ENCODE measurements at places on chromosomes 1 and 21. TPM values are rescaled to one million over a fixed set of nuclear protein-coding genes. Genes with fewer than 3 reads are reported as not detected.

Gene TTC39A
- polyA plus RNA-seq: not detected

Gene PLCH2
- polyA plus RNA-seq: not detected

Gene FMO1
- polyA plus RNA-seq: not detected

Gene OR2T2
- not detected for polyA plus RNA-seq

Gene SELL
- polyA plus RNA-seq: not detected

Gene OR6N1
- polyA plus RNA-seq: not detected

Gene PCP4
- not detected for polyA plus RNA-seq

Gene OR10Z1
- not detected for polyA plus RNA-seq

Gene TTLL10
- not detected for polyA plus RNA-seq

Gene LCE2B
- polyA plus RNA-seq: not detected

Gene CDCP2
- polyA plus RNA-seq: not detected

DNA sequence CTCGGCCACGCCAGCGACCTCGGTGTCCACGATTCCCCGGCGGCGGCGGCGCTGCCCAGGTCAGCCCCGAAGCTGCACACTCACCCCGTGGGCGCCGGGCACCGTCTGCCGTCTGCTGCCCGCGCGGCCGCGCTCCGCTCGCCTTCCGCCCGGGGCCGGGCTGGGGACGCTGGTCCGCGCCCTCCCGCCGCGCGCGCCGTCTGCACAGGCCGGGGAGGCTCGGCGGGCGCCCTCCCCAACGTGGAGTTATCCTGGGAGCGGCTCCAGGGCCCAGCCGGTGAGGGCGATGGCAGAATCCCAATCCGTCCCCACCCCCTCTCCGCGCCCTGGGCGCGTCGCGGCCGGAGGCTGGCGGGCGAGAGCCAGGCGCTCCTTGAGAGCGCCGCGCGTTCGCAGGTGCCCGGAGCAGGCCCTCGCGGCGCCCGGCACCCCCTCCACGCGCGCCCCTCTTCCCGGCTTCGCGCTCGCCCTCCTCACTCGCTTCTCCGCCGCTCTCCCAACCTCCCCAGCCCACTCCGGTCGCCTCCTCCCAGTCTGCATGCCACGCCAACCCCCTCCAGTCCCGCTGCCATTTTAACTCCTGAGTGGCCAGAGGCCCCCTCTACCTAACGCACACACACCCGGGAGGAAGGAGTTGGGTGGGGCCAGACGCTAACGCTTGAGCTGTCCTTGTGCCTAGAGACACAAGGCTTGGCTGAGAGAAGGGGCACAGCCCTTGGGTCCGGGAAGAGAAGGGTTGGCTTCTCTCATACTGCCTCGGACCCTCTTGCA lies at the start of gene LRRN2:
TSS of gene LRRN2 (minus strand) at position 503 of the 771 bp plus-strand sequence. CDS start 65,746 bp downstream, outside the sequence.
- peak; percentile 36 for DNase-seq

GRCh38 chr1:9881838-9882249 lies 28.2 kb downstream of the CTNNBIP1 start:
- DNase-seq: peak; percentile 76

- no peak for DNase-seq
Observed at GRCh38 chr1:242784807-242785206, 260.3 kb upstream of the PLD5 start.

- DNase-seq: no peak
Observed at GRCh38 chr1:202964791-202965410, 2.2 kb downstream of the CYB5R1 start.

DNA sequence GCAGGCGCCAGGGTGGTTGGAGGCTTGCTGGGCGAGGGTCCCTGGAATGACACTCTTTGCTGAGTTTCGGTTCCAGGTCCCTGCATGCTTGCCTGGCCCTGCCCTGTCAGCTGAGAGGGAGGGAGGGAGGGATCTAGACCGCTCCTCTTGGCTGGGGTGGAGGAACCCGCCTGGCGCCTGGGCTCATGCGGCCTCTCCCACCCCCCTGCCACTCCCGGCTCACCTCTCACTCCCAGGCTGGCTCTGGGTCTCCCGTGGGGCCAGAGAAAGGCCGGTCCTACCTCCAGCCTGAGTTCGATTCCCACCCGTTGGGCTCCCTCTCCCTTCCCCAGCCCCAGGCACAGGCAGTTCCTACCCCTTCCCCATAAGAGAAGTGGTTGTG lies 19.0 kb upstream of the IFNLR1 start:
- no peak for DNase-seq

- no peak for DNase-seq
Observed at GRCh38 chr1:226825037-226825745, 45.2 kb upstream of the PSEN2 start.

GRCh38 chr1:163410073-163410999 lies 88.6 kb downstream of the NUF2 start:
- DNase-seq: peak; percentile 51

DNA sequence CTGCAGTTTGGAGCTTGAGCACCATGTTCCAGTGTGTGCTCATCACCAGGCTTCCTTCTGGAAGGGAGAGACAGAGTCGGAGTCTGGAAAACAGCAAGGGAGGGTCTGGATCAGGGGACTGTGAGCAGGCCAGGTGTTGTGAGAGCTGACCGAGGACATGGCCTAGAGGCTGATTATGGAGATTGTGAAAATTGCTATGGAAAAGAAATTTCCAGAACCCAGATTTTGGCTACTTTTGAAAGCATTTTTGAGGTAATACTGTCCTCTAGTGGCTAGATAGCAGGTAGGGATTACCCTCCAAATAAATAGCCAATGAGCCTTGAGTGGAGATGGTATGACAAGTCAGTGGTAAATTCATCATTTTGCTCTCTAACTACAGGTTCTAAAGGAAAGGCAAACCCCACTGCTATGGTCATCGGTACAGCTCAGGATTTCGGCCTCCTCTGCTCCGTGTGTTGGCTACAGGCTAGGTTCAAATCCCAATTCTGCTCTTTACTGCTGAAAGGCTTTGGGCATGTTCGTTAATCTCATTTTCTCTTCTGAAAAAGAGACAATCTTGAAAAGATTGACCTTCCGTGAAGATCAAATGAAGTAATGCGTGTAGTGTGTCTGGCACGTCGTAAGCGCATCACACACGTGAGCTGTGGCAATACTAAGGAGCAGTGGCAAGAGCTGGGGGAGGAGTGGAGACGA lies 1.0 kb upstream of the HAO2 start:
- peak; percentile 80 for DNase-seq

GRCh38 chr1:76627901-76628300 lies 239.4 kb upstream of the ST6GALNAC5 start:
- peak; percentile 24 for DNase-seq

DNA sequence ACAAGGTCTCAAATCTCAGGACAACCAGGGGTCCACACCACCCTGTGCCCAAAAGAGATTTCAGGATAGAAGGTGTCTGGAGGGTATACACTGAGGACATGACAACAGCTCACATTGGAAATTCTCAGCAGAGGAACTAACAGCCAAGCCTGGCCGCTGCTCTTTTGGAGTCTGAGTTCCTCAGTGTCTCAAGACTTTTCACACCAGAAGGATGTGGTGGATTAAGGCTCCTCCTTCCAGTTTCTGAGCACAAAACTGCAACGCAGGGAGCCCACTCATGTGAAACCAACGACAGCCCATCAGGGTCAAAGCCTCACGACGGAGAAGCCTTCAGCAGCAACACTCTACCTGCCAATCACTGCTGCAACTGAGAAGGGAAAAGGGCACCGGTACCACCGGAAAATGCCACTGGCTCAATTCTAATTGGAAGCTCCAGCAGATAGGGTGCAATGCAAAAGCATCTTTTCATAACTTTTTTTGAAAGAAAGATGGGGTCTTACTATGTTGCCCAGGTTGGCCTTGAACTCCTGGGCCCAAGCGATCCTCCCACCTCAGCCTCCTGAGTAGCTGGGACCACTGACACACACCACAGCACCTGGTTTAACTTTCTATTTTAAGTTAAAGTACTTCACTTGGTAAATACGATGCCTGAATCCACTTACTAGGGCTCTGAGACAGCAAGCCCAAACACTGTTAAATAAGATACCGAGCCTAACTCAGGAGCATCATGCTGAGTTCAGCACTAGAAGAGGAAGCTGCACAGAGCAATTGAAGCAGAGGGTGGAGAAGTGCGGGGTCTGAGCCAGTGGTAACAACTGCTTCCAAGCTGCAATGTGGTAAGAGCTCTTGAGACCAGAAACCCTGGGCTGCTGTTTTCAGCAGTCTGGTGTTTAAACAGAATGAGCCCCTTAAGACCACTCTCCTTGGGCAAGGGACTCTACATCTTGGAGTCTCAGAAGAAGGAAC lies 7.8 kb downstream of the CAPZB start:
- DNase-seq: no peak

DNA sequence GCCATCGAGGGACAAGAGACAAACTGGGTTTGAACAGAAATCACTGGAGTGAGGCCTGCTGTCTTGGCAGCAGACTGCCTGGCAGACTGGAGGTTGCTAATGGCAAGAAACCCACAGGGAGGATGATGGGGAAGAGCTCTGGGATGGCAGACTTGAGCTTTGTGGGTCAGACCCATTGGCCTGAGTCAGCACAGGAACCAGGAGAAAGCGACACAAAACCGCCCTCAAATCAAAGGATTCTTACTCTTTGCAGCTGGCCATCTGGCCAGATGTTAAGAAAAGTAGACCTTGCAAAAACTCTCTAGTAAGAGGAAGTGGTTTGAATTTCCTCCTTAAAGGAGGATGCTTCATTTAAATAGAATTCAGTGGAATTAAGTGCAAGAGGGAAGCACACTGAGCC lies 195.2 kb upstream of the JUN start:
- no peak for DNase-seq

DNA sequence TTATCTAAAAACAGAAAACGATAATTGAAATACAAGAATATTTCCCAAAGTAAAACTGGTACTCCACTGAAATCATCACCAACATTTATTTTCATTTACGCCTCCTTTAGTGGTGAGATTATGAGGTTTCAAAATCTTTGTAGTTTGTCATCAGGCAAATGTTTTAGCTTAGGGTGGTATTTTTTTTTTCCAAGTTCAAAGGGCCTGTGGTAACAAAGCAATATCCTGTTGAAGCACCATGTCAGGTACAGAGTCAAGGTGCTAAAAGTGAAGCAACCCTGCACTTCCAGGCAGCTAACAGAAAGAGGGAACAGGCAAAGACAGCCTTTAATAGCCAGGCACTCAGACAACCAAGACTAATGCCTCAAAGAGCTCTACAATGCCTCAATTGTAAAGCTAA lies 89.2 kb downstream of the JAK1 start:
- no peak for DNase-seq

DNA sequence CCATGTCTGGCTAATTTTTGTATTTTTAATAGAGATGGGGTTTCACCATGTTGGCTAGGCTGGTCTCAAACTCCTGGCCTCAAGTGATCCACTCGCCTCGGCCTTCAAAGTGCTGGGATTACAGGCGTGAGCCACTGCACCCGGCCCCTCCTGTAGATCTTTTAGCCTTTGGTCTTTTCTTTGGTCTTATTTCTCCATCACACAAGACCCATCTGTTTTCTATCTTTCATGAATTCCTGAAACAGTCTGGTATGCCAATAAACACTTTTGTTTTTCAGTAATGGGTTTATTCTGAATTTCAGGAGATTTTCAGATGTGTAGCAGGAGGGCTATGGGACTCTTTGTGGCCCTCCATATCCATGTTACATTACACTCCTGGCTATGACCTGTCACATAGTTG lies 23.2 kb downstream of the ERRFI1 start:
- DNase-seq: no peak

GRCh38 chr1:159012495-159012894 lies 2.8 kb downstream of the IFI16 start:
- DNase-seq: peak; percentile 54

All from GM23248 (cell line).